ENCODE measurements at places on chromosomes 6 and 20.

GRCh38 chr6:39488255-39488879 lies 165.9 kb upstream of the KCNK16 start:
- DNase-seq, result no peak

- DNase-seq, result no peak
These were observed 27.9 kb upstream of the EEF1A1 start for GRCh38 chr6:73548458-73549446.

- DNase-seq, result no peak
These were observed 4.6 kb downstream of the SMIM29 start for GRCh38 chr6:34243901-34244884.

DNA sequence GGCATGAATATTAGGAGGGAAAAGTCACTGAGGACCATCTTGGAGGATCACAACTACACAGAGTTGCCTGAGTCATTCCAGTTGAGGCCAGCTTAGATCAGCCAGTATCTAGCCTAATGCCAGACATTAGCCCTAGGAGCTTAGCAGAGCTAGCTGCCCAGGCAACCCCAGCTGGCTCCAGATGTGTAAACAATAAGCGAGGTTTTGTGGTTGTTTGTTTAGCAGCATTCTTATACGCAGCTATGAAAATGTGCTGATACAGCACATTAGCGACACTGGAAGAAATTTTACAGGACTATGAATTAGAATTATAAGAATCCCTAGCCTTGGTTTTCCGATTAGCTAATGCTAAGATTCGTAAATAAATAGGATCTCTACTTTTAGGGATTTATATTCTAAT lies 59.3 kb downstream of the BTBD3 start:
- DNase-seq, result no peak

DNA sequence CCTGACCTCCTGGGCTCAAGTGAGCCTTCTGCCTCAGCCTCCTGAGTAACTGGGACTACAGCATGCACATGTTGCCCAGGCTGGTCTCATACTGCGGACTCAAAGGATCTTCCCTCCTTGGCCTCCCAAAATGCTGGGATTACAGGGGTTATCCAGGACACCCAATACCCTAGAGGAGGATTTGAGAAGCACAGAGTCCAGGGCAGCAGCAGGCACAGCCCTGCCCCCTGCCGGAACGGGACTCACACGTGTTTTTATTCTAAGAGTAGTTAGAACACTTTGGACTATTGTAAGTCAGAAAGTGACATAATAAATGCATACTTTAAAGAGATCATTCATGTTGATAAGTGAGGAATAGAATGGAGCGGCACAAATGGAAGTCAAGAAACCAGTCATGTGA lies 80.2 kb downstream of the C6orf118 start:
- DNase-seq, result no peak

DNA sequence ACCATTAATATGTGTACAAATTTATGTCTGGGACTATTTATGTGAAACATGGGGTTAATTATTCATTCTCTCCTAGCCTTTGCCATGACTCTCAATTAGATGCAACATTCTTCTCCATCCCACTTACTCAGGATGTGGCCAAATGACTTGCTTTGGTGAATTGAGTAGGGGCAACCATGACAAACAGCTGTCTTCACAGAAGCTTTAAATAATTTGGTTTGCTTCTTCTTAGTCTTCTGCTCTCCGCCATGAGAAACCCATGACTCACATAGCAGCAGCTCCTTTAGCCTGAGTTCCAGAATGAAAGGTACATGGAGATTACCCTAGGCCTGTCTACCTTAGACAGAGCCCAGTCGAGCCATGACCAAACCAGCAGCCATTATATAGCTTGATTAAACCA lies 74.7 kb downstream of the FRK start:
- DNase-seq, result no peak

DNA sequence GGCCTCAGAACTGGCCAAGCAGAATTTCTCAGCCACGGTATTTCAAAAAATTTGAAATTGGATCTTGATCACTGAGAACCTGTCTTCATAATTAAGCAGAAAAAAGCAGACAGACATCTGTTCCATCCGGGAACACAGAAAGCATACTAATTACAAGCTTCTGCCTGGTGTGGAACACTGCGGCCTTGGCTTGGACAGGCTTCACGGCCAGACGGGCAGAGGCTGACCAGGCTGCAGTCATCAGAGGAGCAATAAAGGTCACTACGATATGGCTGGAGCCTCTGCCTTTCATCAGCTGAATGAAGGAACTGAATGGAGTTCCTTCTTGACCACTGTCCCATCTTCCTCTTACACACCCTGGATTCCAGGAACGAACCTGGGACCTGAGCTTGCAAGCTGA lies 3.9 kb upstream of the NRSN1 start:
- DNase-seq, result no peak

DNA sequence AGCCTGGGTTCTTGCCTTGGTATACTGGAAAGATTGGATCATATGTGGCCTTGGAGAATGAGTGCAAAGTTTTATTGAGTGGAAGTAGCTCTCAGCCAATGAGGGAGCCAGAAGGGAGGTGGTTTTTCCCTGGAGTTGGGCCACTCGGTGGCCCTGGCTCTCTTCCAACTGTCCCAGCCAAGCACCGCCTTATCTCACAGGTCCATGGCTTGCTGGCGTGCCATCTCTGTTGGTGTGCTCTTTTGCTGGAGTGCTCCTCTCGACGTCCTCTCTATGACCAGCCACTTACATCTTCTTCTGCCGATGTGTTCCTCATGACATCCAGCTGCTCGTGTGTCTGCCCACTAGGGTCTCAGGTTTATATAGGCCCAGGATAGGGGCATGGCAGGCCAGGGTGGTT lies 505.9 kb upstream of the SYNCRIP start:
- no peak for DNase-seq

- DNase-seq, result no peak
These were observed 253.1 kb downstream of the LY86 start for GRCh38 chr6:6841571-6841970.

DNA sequence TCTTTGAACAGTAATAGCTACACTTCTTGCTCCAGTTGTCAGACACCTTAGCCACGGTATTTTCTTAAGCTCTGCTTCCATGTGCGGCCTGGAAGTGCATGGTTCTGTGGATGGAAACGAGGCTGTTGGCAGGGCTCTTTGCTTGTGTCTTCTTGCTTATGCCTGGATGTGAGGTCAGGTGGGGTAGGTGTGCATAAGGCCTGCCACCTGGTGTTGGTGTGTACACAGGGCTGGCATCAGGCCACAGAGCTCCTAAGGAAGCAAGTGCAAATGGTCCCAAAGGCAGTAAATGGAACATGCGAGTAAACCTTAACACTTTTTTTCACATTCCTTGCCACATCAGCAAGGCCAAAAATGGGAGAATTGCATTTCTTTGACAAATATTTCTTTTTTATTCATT lies 158.1 kb upstream of the GMDS start:
- DNase-seq, result no peak

GRCh38 chr6:11212664-11213063 lies 19.8 kb downstream of the NEDD9 start:
- no peak for DNase-seq

- no peak for DNase-seq
These were observed 5.1 kb upstream of the TUBB1 start for GRCh38 chr20:59013959-59014608.

DNA sequence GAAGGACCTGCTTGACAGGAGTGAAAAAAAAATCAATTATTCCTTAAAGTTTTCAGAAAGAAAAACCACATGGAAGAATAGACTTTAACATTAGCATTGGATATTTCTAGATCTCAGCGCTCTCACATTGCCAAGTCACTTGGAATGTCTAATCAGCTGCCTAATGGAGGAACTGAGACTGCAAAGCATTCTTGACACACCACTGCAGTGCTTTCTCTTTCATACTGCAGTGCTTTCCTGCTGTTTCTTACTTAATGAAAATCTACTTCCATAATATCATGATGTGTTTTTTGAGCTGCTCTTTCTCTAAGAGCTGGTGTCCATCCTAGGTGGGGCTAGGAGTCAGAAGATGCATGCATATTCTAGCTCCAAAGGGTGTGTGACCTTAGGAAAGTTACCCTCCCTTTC lies 20.4 kb upstream of the MCM3 start:
- DNase-seq, result no peak
